SJSA1 (cell line): ENCODE measurements at places on chromosomes 1 and 21.

GRCh38 chr1:237903961-237904360 is 13.2 kb upstream of the ZP4 start:
- H3K27ac ChIP-seq, result no peak overlapping the region
- no peak for DNase-seq
- H3K36me3 ChIP-seq, result no peaks in the 10 kb centered on the region
- H3K4me3 ChIP-seq, result no peak overlapping the region

DNA sequence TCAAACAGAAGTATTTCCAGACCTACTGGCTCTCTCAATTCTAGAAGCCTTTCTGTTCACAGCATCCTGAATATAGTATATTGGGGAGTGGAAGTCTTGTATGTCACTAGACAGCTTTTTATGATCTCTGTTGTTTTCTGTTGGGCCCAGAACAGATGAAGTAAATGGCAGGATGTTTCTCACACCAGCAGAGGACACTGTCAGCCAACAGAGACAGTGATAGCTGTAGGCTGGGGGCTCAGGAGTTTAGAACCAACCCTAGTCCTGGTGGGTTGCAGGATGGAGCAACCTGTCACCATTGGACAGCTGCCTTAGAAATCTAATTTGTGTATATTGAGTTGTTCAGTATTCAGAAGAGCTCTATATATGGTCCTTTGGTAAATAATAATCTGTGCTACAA is 16.9 kb downstream of the AGO1 start:
- no peaks in the 10 kb centered on the region for H3K4me1 ChIP-seq
- DNase-seq, result no peak
- H3K27me3 ChIP-seq, result no peaks in the 10 kb centered on the region
- no peak overlapping the region for H3K27ac ChIP-seq
- peaks cover 9% of the 10 kb centered on the region; the same call in 1 of the 2 replicates for H3K36me3 ChIP-seq

- H3K27ac ChIP-seq, result no peak overlapping the region
- H3K4me1 ChIP-seq, result peaks cover 52% of the 10 kb centered on the region
- H3K27me3 ChIP-seq, result no peaks in the 10 kb centered on the region
- H3K36me3 ChIP-seq, result peaks cover 73% of the 10 kb centered on the region
These were observed 23.4 kb upstream of the EVA1B start for GRCh38 chr1:36346741-36347370.

DNA sequence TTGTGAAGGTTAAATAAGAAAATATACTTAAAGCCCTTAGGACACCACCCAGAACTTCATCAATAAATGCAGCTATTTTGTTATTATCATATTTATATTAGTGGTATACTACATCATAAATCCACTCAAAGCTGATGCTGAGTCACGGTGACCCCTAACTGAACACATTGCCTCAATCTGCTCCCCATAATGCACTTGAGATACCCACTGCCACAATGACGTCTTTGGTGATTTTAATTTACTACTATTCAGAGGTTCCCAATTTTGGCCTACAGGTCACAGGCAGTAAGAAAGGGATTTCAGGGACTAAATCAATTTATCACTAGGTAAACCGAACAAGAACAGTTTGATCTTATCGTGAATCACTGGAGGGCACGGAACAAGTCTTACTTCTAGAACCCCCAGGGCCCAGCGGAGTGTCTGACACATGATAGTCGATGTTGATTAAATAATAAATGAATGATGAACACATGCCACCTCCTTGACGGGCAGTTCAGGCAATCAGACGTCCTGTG is 493 bp upstream of the CHD1L start:
- H3K27ac ChIP-seq, result no peak overlapping the region
- H3K27me3 ChIP-seq, result no peaks in the 10 kb centered on the region
- peaks cover 3% of the 10 kb centered on the region for H3K36me3 ChIP-seq
- H3K4me3 ChIP-seq, result peak overlapping the region; percentile 95
- DNase-seq, result no peak

- H3K4me1 ChIP-seq, result peaks cover 11% of the 10 kb centered on the region
- DNase-seq, result no peak
- no peak overlapping the region for H3K27ac ChIP-seq
- H3K27me3 ChIP-seq, result no peaks in the 10 kb centered on the region
These were observed 22.8 kb downstream of the CDC7 start for GRCh38 chr1:91523482-91523881.

DNA sequence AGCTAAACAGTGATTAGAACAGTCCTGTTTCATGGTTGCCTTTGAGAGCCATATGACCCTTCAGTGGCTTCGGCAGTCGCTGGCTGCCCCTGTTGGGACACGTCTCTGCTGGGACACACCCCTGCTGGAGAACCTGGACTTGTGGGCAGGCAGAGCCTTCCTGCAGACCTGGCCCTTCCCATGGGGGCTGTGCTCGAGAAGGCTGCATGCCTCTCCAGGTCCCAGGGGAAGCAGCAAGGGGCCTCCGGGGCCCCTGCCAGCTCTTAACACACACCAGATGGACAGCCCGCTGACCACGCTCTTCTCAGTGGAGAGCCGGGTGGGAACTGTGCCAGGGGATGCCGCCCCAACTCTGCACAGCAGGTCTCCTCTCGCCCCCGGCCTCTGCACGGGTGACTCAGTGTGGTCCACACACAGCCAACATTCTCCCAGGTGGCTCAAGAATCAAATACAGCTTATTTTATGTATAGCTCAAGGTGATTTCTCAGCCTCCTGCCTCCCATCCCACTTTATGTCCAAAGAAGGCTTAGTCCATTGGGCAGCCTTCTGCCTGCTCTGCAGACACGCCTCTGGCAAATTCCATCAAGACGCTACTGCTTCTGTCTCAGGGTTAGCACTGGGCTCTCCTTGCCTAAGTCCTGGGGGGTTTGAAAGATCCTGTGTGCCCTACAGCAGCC is 450.8 kb downstream of the KIF26B start:
- peaks cover 27% of the 10 kb centered on the region for H3K4me1 ChIP-seq
- no peak overlapping the region for H3K4me3 ChIP-seq
- no peaks in the 10 kb centered on the region for H3K27me3 ChIP-seq
- DNase-seq, result peak; percentile 73

DNA sequence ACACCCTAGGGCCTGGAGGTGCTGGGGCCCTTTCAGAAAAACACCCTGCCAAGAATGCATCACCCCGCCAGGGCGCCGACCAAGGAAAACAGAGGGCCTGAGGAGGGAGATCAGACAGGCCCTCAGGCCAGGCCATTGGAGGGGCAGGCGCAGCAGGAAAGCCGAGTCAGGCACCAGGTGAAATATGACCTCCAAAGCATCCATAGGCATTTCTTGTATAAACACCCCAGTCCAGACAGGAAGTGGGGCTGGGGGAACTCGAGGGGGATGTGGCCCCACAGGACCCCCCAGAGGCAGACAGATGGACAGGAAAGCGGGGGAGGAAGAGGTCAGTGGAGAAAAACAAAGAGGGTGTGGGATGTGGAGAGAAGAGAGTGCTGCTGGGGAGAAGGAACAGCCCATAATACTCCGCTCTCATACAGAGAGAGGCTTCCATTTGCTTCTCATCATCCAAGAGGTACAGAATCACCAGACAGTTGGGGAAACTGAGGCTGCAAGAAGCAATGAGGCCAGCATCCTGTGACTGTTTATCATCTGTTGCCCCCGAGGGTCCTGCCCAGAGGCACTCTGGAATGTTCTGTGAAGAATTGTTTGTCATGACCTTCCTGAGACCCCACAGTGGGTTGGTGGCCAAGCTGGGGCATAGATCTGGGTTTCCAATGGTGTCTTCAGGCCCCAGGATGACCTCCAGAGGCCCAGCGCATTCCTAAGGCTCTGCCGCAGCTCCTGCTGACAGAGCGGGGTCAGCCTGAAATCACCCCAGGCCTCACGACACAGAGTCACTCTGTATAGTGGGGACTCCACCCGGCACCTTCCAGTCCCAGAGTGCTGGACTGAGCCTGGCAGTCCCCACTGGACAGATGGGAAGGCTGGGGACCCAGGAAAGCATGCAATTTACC is 18.0 kb downstream of the TRIM62 start:
- no peaks in the 10 kb centered on the region for H3K27me3 ChIP-seq
- peaks cover 47% of the 10 kb centered on the region for H3K4me1 ChIP-seq
- peak; percentile 77 for DNase-seq
- peak overlapping the region; percentile 48 for H3K27ac ChIP-seq
- peaks cover 7% of the 10 kb centered on the region; the same call in 1 of the 2 replicates for H3K36me3 ChIP-seq

DNA sequence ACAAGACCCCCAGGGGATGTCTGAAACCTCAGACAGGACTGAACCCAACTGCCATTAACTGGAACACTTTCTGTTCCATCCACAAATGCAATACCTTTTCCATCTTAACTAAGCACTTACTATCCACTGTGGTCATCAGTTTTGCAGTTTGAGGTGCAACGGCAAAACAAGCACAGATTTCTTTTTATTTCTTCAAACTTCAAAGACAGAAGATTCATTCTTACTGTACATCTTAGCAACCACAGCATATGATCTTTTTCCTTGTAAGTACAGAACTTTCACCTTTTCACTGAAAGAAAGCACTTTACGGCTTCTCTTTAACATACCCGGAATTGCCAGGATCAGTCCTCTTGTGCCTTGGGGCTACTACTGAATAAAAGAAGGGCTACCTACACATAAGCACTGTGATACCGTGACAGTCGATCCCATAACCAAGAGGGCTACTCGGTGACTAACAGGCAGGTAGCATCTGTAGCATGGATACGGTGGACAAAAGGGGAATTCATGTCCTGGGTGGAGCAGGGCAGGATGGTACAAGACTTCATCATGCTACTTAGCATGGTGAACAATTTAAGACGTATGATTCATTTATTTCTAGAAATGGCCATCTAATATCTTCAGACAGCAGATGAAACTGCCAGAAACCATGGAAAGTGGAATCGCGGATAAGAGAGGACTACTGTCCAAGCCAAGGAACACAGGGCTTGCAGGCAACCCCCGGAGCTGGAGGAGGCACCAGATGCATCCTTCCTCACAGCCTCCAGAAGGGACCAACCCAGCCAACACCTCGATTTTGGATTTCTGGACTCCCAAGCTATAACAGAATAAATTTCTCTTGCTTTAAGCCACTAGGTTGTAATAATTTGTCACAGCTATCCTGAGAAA is 18.4 kb downstream of the ERG start:
- H3K27ac ChIP-seq, result no peak overlapping the region
- no peaks in the 10 kb centered on the region for H3K27me3 ChIP-seq
- no peak overlapping the region for H3K4me3 ChIP-seq
- DNase-seq, result no peak
- no peaks in the 10 kb centered on the region; the same call in 1 of the 2 replicates for H3K4me1 ChIP-seq
- no peaks in the 10 kb centered on the region for H3K36me3 ChIP-seq

DNA sequence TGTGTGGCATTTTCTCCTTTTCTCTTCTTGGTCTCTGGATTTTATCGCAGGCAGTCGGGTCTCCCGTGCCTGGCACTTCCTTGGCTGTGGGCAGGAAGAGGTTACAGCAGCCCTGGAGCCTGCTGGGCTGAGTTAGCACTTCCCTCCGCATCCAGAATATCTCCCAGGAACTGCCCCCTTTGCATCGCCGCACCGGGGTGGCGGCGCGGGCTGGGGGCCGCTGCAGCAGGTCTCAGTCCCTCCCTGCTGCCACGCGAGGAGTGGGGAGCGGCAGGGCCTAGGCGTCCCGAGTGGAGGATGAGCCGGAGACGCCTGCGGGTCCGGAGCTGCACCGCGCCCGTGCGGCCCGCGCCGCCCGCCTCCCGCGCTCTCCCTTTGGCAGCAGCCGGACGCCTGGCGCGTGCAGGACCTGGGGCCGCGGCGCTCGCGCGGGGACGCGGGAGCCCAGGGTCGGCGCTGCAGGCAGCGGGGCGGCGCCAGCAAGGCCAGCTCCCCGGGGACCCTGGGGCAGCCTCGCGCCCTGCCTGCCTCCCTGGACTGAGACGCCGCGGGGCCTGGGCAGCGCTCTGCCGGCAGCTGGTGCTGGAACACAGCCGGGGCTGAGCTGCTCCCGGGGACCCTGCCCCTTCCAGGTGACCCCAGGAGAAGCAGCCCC is 192.8 kb downstream of the PRDM2 start:
- DNase-seq, result no peak
- H3K27ac ChIP-seq, result no peak overlapping the region
- H3K4me3 ChIP-seq, result no peak overlapping the region
- no peaks in the 10 kb centered on the region for H3K4me1 ChIP-seq
- H3K36me3 ChIP-seq, result no peaks in the 10 kb centered on the region

GRCh38 chr1:76210160-76210559 is 135.6 kb downstream of the ST6GALNAC3 start:
- no peak overlapping the region for H3K4me3 ChIP-seq
- no peaks in the 10 kb centered on the region for H3K27me3 ChIP-seq
- no peak for DNase-seq
- no peaks in the 10 kb centered on the region for H3K36me3 ChIP-seq
- no peak overlapping the region for H3K27ac ChIP-seq

DNA sequence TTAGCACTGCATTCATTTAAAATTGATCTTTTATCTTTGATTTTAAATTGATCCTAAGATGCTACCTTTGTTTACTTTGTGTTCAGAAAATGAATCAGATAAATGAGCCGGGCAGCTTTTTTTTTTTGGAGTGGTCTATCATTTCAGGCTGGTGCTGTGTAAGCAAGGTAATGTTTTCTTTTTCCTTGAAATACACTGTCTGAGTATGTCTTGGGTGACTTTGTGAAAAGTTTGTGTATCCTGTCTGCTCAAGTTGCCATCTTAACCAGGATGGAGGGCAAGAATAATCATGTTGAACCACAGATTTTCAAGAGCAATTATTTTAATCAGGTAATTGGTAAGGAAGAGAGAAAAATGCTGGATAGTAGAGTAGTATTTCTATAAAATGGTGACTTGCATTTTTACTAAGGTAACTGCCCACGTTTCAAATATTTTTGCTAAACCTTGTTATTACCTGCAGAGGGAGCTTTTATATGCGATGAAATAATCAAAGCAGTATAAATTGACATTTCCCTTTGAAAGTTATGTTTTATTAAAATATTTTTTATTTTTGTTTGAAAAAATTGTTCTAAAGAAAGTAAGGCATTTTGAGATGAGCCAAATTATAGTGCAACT is 11.1 kb downstream of the ADGRL2 start:
- no peak for DNase-seq
- no peaks in the 10 kb centered on the region for H3K36me3 ChIP-seq
- H3K27ac ChIP-seq, result no peak overlapping the region
- H3K27me3 ChIP-seq, result peaks cover 18% of the 10 kb centered on the region
- H3K4me3 ChIP-seq, result no peak overlapping the region

DNA sequence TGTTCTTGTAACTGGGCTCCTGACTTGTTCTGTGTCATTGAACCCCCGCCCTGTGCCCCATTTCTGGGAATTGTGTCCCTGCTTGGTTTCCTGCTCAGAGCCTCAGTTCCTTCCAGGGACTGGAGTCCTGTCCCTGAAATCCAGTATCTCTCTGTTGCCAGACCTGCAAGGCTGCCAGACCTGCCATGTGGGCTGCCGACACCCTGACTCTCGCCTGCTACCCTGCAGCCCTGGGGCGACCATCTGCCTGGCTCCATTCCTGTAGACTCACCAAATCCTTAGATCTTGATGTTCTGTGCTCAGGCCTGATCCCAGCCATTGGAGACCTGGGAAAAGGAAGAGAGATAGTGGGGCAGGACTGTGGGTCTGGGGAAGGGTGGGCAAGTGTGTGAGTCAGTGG is 383.3 kb upstream of the PROX1 start:
- no peaks in the 10 kb centered on the region for H3K27me3 ChIP-seq
- no peak overlapping the region for H3K4me3 ChIP-seq
- no peaks in the 10 kb centered on the region for H3K36me3 ChIP-seq
- H3K27ac ChIP-seq, result no peak overlapping the region
- no peaks in the 10 kb centered on the region for H3K4me1 ChIP-seq

GRCh38 chr1:112778137-112778536 is 63.0 kb upstream of the PPM1J start:
- no peaks in the 10 kb centered on the region for H3K27me3 ChIP-seq
- no peak overlapping the region for H3K27ac ChIP-seq
- H3K36me3 ChIP-seq, result no peaks in the 10 kb centered on the region
- no peak overlapping the region for H3K4me3 ChIP-seq

- no peaks in the 10 kb centered on the region for H3K36me3 ChIP-seq
- no peak overlapping the region for H3K27ac ChIP-seq
- no peaks in the 10 kb centered on the region for H3K27me3 ChIP-seq
- H3K4me1 ChIP-seq, result peaks cover 13% of the 10 kb centered on the region
- H3K4me3 ChIP-seq, result no peak overlapping the region
These were observed 56.9 kb downstream of the TRABD2B start for GRCh38 chr1:47940326-47940725.
